Renal pelvis (tissue), 12 donors: ENCODE measurements at places on chromosomes 11 and 22.
A peak's percentile ranks its signal among the peaks of the same experiment; 100 is the strongest.

DNA sequence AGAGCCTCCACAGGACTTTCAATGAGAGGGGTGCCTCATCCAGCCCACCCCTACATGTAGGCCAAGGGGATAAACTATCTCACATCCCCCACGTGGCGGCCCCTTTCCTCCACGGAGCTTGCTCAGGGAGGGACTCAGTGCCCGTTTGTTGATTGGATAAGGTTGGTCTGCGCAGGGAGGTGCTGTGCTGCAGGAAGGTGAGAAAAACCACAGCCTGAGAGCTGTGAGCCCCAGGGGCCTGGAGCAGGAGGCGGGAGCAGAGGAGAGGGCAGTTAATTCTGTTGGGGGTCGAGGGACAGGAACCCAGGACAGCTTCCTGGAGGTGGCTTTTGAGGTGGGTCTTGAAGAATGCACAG, 31.9 kb upstream of the ATXN10 start:
- no peak for DNase-seq

DNA sequence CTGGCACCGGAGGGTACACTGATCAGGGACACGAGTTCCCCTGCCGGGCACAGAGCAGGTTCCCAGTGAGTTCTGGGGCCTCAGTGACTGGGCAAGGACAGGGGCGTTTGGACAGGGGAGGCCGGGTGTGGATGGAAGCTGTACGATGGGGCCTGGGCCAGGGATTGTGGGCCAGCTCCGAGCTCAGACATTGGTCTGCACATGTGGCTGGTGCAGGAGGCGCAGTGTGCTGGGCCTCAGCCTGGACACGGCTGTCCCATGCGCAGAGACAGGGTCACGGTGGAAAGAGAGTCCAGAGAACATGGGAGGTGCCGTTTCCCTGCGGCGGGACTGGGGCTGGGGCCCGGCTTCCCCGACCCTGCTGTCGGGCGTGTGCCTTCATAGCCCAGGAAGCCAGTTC, 60.7 kb downstream of the CDKN1C start:
- DNase-seq: no peak

- no peak for DNase-seq
Measured at GRCh38 chr11:33709466-33709865, 8.8 kb upstream of the C11orf91 start.

DNA sequence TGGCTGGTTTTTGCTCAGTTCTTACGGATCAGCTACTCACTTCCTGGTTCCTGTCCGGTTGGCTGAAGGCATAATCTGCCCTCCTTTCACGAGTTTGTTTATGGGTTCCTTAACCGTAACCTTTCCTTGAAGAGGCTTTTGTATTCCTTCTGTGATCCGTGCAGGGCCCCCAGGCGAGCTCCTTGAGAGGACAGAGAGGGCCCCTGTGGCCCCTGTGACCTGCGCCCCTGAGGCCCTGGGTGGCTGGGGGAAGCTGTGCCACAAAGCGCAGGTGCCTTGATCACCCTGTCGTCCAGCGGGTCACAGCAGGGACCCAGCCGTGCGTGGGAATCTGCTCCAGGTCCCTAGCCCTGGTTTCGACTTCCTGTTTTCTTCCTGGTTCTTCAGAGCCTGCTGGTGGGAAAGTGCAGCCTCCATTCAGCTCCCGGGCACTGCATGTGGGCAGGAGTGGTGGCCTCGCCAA, 27.8 kb upstream of the FADD start:
- DNase-seq: peak; percentile 47

GRCh38 chr22:19962909-19963806, 21.5 kb upstream of the TXNRD2 start:
- DNase-seq: peak; percentile 58

DNA sequence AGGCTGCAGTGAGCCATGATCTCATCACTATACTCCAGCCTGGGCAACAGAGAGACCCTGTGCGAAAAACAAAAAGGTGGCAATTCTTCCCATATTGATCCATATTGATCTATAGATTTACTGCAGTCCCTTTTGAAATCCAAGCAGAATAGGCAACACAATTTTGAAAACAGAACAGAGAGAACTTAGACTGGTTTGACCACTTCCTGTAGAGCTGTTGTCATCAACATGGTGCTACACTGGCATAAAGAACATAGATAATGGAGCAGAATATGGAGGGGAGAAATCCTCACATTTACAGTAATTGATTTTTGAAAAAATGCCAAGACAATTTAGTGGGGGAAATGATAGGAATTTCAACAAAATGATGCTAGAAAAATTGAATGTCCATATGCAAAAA, 34.1 kb downstream of the GRK3 start:
- no peak for DNase-seq

DNA sequence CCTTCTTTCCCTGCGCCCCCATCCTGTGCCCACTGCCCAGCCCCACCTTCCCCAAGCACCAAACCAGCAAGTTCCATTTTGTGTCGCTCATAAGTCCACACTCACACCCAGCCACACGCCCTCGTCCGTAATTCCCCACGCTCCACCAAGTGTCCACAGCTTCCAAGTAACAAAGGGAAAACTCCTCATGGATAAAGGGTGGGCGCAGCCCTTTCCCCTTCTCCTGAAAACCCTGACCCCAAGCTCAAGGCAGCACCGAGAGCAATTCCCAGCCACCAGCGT, 458 bp downstream of the FXYD6 start:
- DNase-seq: no peak

- DNase-seq: no peak
Measured at GRCh38 chr22:21051831-21052400, 6.2 kb downstream of the LRRC74B start.

DNA sequence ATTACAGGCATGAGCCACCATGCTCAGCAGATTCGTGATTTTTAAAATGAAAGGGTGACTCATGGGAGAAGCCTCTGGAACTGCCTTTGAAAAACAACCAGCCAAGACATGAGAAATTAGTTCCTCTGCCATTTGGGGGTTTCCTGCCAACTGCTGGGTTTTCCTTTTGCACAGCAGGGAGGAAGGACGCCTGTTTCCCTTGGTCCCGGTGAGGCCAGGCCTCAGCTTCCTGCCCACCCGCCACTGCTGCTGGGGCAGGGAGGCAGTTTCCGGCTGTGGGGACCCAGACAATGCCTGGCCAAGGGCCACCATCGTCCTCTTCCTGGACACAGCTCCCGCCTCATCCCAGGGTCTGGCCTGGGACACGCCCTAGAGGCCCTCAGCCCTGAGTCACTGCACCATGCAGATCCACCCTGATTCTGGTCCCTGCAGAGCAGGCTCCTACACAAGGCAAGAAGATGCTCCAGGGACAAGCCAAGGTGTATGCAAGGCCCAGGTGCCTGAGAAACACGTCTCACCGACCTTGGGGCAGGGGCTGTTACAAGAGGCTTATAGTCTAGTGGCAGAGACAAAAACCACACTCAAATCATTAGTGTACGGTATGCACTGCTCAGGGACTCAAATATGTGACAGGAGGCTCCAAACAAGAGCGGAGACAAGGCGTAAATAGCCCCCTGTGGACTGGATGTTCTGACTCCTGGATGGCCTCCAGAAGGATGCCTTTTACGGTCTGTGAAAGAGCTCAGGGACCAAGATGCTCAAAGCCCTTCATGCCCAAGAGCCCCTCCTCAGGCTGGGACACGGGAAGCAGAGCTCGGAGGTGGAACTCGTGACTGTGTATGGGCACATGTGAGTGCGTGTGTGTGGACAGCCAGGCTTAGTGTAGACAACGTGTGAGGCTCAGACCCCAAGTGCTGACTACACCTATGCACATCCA, 10.0 kb downstream of the PPM1F start:
- DNase-seq: no peak

DNA sequence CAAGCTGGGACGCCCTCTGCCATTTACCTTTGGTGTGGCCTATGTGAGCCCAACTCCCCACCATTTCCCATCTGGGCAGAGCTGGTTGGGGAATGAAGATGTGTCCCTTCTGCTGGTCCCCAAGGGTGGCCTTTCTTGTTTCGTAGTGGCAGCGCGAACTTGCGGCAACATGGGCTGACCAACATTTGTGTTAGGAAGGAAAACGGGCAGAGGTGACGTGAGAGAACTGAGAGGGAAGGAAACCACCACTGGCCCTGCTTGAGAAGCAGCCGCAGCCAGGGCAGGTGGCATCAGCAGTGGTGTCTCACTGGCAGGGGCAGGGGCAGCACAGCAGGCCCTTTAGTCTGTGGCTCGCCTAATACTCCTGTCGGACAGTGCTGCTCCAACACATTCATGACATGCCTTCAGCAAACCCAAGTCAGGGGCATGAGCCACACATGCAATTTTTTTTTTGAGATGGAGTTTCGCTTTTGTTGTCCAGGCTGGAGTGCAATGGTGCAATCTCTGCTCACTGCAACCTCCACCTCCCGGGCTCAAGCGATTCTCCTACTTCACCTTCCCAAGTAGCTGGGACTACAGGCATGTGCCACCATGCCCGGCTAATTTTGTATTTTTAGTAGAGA, 29.9 kb downstream of the LRRC74B start:
- no peak for DNase-seq

DNA sequence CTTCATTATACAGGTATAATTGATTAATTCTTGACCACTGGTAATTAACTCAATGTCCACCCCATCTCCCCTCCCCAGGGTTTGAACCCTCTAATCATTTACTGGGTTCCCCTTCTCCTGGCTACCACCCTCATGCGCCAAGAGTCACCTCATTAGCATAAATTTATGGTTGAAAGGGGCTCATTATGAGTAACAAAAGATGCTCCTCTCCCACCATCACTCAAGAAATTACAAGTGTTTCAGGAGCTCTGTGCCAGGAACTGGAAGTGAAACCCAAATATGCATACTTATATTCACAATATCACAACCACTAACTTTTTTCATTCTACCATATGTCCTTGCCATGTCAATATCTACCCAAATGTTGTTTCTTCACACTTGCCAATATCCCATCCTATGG, 7.8 kb upstream of the STIP1 start:
- DNase-seq: no peak

- DNase-seq: no peak
Measured at GRCh38 chr11:3949125-3949524, 93.7 kb downstream of the STIM1 start.

- no peak for DNase-seq
Measured at GRCh38 chr11:123233975-123234334, 38.9 kb upstream of the CLMP start.

DNA sequence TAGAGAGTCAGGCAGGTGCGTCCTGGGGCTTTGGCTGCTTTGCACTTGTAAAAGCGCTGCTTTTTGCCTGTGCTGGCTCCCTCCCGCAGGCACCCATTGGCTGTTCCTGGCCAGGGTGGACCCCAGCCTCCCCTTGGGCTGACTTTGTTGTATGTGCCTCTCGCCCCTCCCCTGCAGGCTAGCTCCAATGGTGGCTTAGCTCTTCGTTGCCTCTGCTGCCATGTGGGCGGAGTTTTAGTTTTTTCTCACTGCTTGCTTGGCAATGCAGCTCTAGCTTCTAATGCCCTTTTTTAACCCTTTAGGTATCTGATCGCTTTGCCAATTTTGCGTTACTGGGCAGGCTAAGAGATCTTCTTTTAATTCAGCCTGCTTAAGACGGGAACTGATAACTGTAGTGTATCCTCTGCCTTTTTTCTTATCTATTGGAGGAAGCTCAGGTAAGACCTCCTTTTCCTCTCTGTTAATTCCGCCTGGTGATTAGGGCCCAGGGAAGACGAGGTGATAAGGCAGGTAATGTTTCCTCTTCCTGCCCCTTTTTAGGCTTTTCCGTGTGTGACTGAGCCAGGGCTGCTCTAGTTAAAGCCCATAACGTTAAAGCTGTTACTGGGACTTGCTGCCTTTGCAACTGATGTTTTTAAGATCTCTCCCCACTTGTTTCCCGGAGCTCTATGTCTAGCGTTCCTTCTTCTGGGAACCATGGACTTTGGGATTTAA, 11.7 kb upstream of the GLYATL1 start:
- peak; percentile 88 for DNase-seq

DNA sequence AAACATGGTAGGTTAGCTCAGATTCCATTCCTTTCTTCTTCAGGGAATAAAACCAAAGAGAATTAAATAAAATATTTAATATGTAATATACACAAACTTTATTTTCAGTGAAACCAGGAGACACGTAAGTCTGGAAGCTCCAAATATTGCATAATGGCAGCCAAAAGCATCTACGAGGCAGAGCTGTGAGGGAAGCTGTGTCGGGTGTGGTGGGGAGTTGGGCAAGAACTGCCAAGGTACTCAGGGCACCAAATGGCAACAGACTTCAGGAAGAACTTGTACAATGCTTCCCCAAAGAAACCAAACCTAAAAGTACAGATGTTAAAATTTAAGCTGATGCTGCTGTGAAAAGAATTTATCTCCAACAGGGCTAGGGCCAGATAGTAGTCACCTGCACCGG, 47.5 kb upstream of the C11orf87 start:
- DNase-seq: no peak

GRCh38 chr11:35611741-35612140, 6.5 kb upstream of the FJX1 start:
- no peak for DNase-seq

DNA sequence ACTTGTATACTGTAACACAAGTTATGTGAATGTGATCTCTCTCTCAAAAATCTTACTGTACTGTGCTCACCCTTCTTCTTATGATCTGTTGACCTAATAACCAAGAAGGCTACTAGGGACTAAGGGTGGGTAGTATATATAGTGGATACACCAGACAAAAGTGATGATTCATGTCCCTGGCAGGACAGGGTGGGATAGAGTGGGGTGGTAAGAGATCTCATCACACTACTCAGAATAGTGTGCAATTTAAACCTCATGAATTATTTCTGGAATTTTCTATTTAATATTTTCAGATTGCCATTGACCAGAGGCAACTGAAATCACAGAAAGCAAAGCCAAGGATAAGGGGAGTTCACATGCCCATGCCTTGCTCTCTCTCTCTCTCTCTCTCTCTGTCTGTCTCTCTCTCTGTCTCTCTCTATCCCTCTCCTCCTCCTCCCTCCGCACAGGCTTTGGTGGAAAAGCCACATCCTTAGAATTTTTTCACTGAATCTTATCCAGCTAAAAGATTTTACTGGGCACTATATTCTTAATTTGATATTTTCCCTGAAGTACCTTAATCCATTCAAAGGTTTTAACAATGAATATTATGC, 12.0 kb upstream of the STK33 start:
- no peak for DNase-seq

DNA sequence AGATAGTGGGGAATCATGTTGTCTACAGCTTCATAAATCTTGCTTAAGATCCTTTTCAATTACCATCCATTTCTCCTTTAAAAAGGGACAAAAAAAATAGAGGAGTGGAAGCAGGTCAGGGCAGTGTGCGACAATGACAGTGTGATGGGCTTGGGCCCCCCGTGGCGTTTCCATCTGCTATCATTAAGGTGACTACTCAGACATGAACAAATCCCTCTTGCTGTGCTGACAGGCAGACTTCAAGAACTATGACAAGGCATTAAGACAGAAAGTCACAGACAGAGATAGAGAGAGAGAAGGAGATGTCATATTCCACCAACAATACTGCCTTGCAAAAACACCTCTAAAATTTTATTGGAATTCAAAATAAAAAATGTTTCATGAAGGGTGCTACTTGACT, 263.2 kb downstream of the DCDC1 start:
- DNase-seq: no peak
